ENCODE measurements at places on chromosomes 6 and 20. TPM values are rescaled to one million over a fixed set of nuclear protein-coding genes. Genes with fewer than 3 reads are reported as not detected.

DNA sequence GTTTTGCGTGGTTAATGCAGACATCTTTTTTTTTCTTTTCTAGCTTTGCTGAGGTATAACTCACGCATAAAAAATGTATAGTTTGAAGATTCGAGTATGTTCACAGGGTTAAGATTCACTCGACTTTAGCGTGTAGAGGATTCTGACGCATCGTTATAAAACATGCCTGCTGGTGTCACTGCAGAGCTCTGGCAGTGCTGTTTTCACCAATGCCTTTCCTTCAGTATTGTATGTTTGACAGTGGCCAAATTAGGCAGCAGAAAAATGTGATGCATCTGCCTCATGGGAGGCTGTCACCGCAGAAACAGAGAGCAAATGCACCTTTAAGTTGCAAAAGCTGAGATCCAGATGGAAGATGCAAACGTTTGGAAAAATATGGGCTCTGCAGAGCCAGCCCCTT is 18.0 kb upstream of the SIRPB2 start:
- DNase-seq = no peak

DNA sequence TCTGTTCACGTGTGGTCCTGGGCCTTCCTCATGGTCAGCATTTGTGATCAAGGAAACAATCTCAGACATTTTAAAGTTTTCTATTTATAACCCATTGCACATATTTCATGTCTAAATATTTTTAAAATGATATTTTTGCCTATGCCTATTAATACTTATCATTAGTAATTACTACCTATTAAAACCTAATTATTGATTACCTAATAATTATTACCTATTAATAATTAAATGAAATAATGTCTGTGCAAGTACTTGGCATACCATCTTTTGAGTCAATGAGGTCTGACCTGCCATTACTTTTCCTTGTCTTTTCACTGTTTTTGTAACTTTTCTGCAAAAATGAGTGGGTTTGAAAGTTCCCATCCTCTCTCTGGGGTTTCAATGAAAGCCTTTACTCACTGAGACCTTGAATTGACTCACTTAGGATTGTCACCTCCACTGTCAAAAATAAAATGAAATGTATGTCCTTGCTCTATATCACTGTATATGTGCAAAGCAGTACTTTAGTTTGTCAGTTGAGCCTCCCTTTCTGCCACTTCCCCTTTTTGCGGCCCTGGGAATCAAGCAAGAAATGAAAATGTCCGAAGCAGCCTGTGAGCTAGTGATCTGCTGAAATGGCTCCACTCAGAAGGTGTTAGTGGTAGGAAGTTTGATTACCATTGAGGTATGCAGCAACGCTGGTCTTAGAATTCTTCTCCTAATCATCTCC is 87.8 kb downstream of the L3MBTL3 start:
- DNase-seq = no peak

DNA sequence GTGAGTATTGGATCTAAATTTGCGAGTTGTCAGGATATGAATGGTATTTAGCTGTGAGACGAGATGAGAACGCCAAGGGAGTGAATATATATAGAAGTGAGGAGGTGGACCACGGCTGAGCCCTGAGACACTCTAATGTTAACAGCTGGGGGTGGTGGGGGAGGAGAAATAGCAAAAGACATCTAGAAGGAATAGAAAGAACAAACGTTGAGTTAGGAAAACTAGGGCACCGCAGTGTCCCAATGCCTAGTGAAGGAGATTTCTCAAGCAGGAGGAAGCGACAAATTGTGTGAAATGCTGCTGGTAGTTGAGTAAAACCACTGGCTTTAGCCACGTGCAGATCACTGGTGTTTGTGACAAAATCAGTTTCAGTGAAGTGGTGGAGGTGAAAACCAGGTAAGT is 56.9 kb downstream of the CD164 start:
- no peak for DNase-seq

DNA sequence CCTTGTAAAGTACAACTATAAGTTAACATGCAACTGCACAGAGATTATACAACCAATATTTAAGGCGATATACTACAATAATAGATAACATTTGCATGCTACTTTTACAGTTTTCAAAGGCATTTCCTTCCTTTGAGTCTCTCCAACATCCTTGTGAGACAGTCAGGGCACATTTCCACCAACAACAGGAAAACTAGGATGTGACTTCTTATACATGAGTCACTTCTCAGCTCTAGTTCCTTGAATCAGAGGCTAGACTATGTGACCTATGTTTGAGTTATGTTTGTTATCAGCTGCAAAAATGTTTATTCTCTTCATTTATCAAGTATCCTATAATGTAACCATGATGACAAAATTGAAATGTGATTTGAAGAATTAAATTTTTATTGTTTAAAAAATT is 51.7 kb upstream of the TFAP2D start:
- DNase-seq = no peak

GRCh38 chr6:144997996-144998395 is 712.9 kb downstream of the UTRN start:
- DNase-seq = no peak

GRCh38 chr6:24899136-24899996 is 36.4 kb downstream of the RIPOR2 start:
- DNase-seq = no peak

DNA sequence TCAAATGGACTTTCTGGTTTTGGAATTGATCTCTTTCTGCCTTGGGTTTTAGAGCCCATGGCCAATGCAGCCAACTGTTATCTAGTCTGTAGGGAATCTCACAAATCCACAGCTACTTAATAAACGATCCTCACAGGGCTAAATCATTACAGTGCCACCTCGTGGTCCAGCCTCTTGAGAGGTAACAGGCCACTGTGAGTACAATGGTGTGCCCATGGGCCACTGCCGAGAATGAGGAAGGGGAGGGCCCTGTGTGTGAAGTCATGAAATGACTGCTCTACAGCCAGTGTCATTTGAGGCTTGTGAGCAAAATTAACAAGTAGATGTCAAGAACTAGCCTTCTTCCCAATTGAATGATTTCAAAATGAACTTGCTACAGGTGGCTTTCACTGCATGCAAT is 54.3 kb upstream of the GMPR start:
- no peak for DNase-seq

GRCh38 chr6:31968791-31969711 is 2.9 kb downstream of the DXO start:
- DNase-seq = no peak

DNA sequence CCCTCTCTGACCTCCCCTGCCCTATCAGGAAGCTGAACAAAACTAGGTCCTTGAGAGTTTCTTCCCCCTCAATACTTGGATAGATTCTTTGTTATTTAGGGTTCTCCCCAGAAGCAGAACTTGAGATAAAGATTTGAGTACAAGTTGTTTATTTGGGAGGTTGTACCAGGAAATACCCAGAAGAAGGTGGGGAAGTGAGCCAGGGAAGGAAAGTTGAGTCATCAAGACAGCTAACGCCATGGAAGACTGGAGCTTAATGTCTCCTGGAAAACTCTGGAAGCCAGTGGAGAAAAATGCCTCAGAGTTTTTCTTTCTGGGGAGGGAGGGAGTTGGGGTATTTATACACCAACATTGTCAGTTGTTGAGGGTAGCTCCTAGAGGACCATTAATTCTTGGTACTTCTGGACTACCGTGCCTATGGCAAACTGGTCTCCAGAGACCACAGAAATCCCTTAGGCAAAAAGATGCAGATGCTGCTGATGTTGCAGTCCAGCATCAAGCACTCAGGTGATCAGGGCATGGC is 102.6 kb upstream of the ZFP64 start:
- DNase-seq = no peak

- no peak for DNase-seq
These were observed 1225.5 kb upstream of the CITED2 start for GRCh38 chr6:140599916-140600315.

DNA sequence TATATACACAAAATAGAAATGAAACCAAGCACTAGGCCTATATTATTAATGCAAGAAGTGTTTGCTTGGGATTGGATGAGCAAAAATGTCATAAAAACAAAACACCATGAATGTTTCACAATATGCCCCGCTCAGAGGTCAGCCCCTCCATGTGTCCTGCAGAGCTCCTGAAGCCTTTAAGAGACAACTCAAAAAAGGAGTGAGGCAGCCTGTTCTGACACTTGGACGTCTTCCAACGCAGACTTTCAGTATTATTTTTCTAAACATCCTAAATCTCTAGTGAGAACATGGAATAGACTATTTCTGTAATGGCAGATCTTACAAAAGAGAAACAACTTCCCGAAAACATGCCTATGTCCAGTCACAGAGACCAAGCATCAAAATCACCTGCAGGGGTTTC is 322.6 kb downstream of the PRKN start:
- no peak for DNase-seq

DNA sequence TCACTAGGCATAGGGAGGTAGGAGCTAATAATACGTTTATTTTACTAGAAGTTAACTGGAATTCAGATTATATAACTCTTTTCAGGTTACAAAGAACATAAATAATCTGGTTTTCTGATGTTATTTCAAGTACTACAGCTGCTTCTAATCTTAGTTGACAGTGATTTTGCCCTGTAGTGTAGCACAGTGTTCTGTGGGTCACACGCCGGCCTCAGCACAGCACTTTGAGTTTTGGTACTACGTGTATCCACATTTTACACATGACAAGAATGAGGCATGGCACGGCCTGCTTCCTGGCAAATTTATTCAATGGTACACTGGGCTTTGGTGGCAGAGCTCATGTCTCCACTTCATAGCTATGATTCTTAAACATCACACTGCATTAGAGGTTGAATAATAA is 1.1 kb downstream of the HFE start:
- DNase-seq = no peak

DNA sequence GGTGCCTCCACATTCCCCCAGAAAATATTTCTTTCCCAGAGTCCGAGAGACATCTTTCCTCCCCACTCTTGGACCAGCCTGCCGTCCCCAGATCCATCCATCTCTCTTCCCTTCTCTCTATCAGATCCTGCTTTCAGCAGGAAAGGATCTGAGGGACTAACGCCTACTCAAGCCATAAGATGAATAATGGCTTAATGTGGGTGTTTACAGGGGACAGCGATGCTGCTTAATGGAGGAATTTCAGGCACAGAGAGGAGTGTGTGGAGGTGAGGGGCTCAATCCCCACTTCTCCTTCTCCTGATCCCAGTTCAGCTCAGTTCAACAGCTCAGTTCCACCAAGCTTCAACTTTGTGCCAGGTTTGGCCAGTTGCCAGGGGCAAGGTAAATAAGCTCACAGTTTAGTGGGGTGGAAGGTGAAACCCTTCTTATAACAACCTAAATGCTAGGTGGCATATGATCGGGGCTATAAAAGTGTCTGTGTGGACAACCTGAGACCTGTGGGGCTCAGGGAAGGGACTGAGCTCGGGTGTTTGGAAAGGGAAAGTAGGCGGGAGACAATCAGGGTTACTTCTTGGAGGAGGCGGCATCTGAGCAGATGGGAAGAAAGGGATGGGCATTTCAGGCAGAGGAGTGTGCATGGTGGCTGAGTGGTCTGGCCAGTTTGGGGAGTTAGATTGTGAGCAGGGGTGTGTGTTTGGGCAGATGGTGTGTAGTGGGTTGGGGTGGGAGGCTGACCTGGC is 55.8 kb downstream of the CDH22 start:
- DNase-seq = no peak

- DNase-seq = no peak
These were observed 66.6 kb downstream of the FAM83B start for GRCh38 chr6:54913211-54913610.

DNA sequence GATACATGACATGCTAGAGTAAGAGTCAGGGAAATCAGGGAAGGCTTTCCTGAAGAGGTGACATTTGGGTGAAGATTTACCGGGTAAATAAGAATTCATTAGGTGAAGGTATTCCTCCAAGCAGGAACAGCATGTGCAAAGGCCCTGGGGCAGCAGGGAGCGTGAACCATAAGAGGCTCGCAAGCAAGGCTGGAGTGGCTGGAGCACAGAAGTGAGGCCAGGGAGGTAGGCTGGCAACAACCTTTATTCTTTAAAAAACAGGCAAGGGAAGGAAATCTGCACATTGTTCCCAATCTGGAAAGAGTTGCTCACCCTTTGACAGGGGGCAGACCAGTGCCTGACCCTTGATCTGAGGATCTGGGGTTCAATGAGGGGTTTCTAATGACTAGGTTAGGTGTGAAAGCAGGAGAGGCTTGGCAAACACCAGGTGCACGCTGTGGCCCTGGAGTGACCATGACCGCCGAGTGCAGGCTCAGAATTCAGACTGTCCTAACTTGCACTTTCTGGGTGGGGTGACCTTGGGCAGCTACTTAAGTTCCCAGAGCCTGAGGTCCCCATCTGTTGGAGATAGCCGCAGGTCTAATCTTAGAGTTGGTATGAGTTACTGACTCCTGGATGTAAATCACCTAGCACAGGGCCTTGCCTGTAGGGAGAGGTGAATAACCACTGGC is 1.9 kb downstream of the KIAA1755 start:
- no peak for DNase-seq

DNA sequence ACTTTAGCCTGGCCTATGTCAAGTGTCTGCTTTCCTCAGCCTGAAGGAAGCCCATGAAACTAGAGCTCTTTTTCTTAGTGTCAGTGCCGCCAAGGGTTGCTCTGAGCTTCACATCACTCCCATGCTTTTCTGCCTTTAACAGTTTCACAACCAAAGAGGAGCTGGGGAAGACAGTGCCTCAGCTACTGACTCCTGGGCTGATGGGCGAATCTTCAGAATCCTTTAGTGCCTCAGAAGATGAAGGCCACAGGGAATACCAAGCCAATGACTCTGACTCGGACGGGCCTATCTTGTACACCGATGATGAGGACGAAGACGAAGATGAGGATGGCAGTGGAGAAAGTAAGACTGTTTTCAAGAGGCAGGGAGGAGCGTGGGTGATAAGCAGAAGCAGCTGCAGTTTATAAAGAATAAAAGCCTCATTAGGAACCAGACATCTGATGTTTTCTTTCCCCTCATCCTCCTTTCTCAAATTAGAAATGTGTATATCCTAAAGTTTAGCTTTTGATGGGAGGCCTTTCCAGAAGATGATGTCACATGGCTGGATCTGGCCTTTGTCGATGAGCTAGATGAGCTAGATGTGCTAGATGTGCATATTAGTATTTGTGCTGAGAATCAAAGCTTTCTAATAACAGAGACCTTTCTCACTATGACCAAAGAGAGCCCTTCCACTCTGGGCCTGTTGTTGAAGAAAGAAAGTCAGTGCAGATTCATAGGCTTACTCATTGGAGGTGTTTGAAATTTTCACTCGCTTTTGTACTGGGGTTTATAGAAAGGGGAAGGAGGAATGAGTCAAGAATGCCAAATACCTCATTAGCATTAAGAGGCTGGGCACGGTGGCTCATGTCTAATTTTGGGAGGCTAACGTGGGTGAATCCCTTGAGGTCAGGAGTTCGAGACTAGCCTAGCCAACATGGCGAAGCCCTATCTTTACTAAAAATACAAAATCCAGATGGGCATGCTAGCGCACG is 70.7 kb upstream of the LTV1 start:
- DNase-seq = no peak

Gene ECT2L
- total RNA-seq = not detected

Gene PTCHD4
- total RNA-seq = 1.4 TPM

Gene SLC22A16
- not detected for total RNA-seq

Gene LAMA4
- total RNA-seq = 14.7 TPM

Gene NEDD9
- 14.1 TPM for total RNA-seq

Gene COX4I2
- total RNA-seq = not detected

Gene ATP6V1G2
- total RNA-seq = 3.3 TPM

Data from neural crest cell (in vitro differentiated cells).